AG04450 (cell line): ENCODE measurements at places on chromosomes 11 and 22.

- no peak for DNase-seq
These were observed 27.9 kb downstream of the PPFIA1 start for GRCh38 chr11:70298243-70298915.

DNA sequence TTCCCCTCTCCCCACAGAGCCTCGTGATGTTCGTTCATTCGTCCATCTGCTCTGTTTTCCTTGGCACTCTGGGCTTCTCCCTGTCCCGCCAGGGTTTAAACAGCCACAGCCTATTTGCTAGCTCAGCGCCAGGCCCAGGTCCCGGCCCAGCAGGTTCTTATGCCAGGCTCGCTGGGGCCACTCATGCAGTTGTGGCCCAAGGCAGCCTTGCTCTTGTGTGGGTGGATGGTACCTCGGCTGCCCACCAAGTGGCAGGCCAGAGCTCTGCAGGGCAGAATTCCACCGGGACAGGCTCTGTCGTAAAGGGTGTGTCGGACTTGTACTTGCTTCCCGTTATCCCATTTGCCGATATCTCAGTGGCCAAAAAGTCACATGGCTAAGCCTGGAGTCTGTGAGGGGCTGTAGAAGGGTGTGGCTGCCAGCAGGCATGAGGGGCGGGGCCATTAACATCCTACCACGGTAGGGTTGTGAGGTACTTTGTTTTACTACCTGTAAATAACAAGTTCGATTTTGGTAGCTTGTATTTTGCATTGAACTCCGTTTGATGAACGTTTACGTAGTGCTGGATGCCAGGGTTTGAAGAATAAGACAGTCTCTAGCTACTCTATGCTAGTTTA lies 7.9 kb downstream of the FAM118A start:
- DNase-seq, result no peak

DNA sequence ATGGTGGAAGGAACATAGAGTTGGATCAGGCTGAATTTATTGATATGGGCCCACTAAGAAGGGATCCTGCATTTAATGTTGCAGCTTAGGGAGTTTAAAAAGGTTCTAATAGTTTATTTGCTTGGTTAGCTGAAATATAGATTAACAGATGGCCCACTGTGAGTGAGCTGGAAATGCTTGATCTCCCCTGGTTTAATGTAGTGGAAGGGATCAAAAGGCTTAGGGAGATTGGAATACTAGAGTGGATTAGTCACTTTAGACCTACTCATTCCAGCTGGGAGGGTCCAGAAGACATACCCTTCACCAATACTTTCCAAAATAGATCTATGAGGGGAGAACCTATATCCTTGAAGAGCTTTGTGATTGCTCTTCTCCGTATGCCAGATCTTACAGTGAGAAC lies 130.1 kb upstream of the ZC3H12C start:
- no peak for DNase-seq

DNA sequence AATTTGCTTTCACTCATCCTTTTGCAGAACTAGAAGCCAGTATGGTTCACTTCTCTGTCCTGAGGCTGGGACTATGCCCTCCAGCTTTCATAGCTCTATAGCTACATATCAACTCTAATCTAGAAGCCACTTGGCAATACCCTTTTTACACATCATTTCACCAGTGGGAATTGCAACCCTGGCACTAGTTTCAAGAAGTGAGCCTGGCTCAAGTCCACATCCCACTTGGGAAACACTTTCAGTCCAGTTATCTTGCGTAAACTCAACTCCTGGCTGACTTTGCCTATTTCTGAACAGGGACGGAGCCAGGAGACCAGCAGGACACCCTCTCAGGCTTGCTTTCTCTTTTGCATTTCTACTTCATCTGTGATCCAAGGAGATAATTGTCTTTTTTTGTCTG lies 19.9 kb upstream of the FAT3 start:
- DNase-seq, result no peak

- no peak for DNase-seq
These were observed 22.0 kb downstream of the TBRG1 start for GRCh38 chr11:124644426-124645280.

DNA sequence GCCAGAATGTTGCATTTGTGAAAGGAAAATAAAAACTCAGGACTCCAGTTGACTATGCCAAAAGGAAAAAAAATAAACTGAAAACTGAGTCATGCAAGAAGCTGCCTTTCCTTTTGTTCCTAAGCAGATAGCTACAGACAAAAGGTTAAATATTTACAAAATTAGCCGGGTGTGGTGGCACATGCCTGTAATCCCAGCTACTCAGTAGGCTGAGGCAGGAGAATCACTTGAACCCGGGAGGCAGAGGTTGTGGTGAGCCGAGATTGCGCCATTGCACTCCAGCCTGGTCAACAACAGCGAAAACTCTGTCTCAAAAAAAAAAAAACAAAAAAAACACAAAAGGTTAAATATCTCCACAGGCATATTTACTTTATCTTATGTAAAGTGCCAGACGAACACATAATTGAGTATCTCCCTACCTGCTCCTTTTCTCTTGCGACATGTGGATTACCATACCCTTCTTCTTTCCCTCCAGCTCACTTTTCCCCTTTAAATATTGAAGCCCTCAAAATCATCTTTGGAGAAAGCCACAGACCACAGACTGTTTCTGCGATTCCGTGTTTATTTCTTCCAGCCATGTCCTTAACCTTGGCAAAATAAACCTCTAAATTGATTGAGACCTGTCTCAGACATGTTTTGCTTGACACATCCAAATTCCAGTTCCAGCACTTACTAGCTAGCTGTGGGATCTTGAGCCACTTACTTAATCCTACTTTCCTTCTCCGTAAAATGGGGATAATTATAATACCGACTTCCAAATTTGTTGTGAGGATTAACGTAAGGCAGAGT lies 2.3 kb upstream of the SMPD1 start:
- no peak for DNase-seq

DNA sequence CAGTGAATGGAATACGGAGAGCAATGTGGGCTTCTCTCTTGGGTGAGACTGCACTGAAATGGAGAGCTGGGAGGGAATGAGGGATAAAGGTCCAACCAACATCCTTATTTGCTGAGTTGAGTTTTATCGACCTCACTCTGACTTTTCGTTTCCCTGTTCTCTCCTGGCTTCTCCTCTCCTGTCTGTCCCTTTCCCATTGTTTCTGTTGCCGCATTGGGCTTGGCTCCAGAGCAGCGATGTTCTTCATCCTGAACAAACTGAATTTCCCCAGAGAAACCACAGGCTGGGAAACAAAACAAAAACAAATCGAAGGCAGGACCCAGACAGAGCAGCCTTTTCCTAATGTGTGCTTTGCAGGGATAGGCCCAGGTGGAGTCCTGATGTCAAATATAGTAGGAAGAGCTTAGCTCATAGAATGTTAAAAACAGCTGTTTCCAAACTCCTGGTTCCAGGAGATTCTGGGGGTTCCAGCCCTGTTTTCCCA lies 30.0 kb downstream of the MOV10L1 start:
- DNase-seq, result no peak

DNA sequence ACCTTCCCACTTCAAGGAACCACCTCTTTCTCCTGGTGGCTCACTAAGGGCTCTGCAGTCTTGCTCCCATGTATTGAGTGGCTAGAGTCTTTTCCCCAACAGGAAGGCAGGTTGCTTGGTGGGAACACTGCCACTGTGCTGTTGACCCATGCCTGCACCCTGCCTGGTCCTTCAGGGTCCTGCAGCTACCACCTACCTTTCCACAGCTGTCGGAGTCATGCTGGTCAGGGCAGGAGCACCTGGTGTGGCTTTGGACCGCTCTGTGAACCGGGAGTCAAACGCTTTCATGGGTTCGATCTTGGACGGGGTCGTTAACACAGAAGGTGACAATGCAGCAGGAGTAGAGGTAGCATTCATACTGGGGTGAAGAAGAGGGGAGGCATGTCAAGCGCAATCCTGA lies 56.1 kb downstream of the HIRA start:
- DNase-seq, result no peak

- no peak for DNase-seq
These were observed 428 bp downstream of the CDKN1C start for GRCh38 chr11:2885017-2885677.

DNA sequence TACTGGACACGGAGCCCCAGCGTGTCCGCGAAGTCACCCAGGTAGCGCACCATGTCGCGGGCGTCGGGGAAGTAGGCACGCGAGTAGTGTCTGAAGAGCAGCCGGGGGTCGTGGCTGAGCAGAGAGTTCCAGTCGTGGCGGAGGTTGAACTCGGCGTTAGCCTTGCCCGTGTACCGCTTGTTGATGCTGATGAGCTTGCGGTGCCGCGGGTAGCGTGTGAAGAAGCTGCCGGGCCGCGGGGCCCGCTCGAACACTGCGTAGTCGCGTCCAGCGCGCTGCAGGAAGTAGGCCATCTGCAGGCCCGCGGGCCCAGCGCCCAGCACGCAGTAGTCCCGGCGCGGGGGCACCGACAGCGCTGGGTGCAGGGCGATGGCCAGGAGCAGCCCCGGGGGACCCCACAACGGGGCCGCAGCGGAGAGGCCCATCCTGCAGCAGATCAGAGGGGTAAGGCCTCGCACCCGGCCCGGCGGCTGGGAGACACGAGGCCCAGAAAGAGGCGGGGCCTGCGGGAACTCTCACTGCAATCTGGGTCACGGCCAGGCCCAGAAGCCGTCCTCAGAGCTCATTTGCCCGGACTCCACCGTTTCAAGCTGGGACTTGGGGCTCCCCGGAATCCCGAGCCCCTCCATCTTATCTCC lies 723 bp downstream of the FOXRED2 start:
- no peak for DNase-seq

DNA sequence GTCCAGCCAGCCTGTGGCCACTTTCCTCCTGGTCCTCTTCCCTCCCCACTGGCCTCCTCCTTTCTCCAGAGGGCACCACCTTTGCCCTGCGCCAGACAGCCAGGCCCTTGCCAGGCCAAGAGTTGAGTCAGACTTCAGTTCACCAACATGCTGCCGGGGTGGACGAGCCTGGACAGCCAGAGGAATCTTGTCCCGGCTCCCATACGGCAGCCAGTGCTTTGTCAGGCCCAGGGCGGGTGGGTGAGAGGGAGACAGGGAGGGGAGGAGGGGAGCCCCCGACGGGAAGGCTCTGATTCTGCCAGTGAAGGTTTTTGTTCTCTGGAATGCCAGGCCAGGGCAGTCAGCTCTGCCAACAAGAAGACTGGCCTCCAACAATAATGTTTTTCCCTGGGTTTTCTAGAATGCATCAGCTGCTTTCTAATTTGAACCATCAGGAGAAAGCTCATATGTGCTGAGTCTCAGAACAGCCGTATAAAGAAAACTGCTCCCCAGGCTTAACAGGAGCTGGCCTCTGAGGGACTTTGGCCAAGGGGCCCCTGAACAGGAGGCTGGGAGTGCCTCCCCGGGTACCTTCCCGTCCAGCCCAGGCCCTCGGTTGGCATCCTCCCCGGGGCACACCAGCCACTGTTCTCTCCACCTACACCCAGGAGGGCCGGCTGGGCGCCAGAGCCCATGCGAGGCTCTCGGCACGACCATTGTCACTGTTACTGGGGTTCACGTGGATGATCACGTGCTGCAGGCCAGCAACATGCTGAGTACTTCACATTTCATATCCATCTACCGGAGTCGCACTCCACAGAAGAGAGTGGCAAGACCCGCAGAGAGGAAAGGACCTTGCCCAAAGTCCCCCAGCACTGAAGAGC lies 28.6 kb downstream of the LIF start:
- DNase-seq, result no peak

GRCh38 chr11:58688789-58689503 lies 42.8 kb downstream of the GLYAT start:
- no peak for DNase-seq

DNA sequence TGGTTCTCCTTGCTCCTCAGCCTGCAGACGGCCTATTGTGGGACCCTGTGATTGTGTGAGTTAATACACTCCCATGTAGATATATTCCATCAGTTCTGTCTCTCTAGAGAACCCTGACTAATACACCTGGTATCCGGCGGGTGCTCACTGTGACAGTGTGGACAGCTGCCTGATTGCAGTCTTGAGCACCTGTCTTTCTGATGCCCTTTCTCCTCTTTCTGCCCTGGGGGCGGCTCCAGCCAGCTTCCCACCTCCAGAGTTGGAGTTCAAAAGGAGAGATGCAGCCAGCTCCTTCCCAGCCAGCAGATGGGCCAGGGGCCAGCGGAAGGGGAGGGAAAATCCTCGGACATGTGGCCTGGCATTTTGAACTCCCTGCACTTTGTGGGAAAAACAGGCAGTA lies 15.0 kb downstream of the SMIM38 start:
- DNase-seq, result no peak

DNA sequence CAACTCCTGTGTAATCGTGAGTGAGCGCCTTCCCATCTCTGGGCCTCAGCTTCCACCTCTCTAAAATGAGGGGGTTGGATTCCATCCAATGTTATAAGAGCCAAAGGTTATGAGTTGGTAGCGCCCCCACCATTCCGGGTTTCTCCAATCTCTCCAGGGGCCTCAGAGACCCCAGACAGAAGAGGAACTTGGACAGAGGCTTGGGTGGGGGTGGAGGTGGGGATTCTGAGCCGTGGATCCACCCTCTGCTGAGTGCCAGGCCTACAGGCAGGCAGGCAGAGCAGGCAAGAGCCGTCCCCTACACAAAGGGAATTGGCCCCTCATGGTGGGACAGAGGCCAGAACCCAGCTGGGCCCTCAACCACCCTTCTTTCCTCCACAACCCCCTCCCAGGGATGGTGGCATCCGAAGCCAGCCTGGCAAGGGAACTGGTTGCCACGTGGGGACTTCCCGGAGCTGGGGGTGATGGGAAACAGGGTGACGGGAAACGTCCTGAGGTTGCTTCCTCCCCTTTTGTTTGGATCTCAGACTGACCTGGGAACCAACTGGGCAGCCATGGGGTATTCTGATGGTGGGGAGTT lies 31.8 kb downstream of the TXN2 start:
- no peak for DNase-seq

DNA sequence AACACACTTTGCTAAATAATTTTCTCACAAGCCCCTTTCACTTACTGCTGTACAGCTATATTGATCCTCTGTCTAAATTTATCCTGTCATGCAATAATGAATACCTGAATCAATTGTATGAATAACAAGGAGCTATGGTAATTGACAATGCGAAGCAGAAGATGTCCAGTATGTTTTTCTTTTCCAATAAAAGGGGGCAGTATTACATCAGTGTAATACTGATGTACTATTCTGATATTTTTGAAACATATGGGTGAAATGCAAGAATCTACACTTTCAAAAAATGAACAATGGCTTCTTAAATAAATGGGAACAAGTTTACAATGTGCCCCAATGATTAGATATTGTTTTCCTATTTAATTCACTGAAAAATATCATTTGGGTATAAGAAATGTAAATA lies 315.1 kb downstream of the SOX6 start:
- DNase-seq, result no peak

- no peak for DNase-seq
These were observed 248.1 kb downstream of the CNTN5 start for GRCh38 chr11:99268886-99269285.

GRCh38 chr11:69575296-69576068 lies 65.5 kb upstream of the CCND1 start:
- DNase-seq, result no peak

DNA sequence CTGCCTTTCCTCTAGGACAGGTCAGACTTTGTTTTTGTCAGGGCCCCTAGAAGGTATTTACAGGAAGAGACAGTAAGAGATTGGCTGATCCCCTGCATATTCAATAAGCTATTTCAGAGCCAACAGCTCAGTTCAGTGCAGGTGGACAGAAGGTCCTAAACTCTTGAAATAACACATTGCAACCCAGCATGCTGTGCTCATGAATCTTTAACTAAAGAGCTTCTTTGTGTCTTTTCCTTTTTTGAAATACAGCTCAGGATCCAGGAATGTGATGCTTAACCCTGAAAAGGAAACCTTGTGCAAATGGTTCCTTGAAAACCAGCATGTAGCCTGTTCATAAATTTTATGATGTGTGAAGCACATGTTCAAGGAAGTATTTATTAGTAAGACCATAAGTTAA lies 43.9 kb downstream of the BBOX1 start:
- DNase-seq, result no peak
